ENCODE measurements at places on chromosomes 1 and 21. TPM values are rescaled to one million over a fixed set of nuclear protein-coding genes. Genes with fewer than 3 reads are reported as not detected.

- H3K4me1 ChIP-seq, result no peaks in the 10 kb centered on the region
- peaks cover 18% of the 10 kb centered on the region for H3K27me3 ChIP-seq
- H3K36me3 ChIP-seq, result no peaks in the 10 kb centered on the region
- DNase-seq, result no peak
- no peak overlapping the region for H3K4me3 ChIP-seq
These were observed 73.3 kb upstream of the PAXBP1 start for GRCh38 chr21:32844653-32845436.

GRCh38 chr1:213714645-213715044, 273.1 kb upstream of the PROX1 start:
- H3K36me3 ChIP-seq, result no peaks in the 10 kb centered on the region
- no peak overlapping the region for H3K4me3 ChIP-seq
- peaks cover 7% of the 10 kb centered on the region for H3K4me1 ChIP-seq
- no peak overlapping the region for H3K27ac ChIP-seq
- peak; percentile 50 for DNase-seq

GRCh38 chr1:202287196-202287595, 54.5 kb downstream of the UBE2T start:
- H3K27me3 ChIP-seq, result no peaks in the 10 kb centered on the region
- no peak overlapping the region for H3K27ac ChIP-seq
- DNase-seq, result no peak
- H3K4me1 ChIP-seq, result peaks cover 21% of the 10 kb centered on the region

DNA sequence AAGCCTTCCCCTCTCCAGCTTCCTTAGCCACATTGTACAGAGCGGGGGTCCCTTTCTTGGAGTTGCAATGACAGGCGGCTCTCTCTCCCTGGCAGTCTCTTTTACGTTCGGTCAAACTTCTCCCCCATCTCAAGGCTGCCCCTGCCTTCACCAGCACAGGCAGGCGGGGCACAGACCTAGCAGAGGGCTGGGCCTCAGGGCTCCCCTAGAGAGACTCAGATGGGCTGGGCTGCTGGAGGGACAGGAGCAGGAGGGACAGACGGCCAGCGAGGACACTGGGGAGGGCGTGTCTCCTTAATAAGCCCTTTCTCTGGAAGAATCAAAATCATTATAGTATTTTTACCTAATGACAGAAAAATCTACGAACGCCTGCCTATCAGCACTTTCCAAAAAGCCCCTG, 79.6 kb downstream of the CASZ1 start:
- no peaks in the 10 kb centered on the region for H3K27me3 ChIP-seq
- peaks cover 27% of the 10 kb centered on the region for H3K4me1 ChIP-seq
- H3K27ac ChIP-seq, result no peak overlapping the region
- no peak for DNase-seq
- H3K4me3 ChIP-seq, result no peak overlapping the region
- no peaks in the 10 kb centered on the region for H3K36me3 ChIP-seq

Gene ZFP69B
- polyA plus RNA-seq, result 2.7 TPM
